ENCODE measurements at places on chromosomes 4 and X. TPM values are rescaled to one million over a fixed set of nuclear protein-coding genes. Genes with fewer than 3 reads are reported as not detected.

Gene DCAF4L1
- total RNA-seq, result not detected

DNA sequence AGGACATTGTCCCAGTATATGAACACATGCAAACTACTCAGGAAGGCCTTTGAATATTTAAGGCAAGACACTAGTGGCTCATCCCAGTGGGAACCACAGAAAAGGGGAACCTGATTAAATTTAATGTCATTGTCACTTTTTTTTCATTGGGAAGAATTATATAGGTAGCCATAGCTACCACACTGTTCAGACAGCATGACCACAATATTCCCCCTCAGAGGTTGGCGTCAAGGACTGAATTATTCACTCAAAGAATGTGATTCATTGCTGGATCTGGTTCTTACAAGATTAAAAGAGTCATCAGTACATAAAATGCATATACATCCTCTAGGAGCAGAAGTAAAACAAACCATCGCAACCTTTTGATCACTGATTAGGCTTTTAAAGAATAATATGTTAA is 92.0 kb upstream of the SMARCAD1 start:
- no peak for DNase-seq

DNA sequence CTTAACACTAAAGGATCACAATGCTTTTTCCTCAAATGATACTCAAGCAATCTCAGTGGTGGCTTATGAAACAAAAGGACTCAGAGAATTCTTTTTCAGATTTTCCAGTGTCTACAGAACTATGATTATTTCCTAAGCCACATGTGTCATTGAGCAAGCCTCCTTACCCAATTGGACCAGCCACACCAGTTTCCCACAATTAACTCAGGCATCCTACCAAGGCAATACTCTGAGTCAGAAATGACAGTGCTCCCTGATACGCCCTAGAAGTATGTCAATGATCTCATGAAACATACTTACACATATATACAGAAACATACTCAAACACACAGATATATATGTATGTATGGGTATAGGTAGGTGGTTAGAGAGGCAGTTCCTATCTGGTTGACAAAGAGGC is 4.8 kb downstream of the ADAMTS3 start:
- DNase-seq, result peak; percentile 90

- peak; percentile 78 for DNase-seq
These were observed 106.7 kb upstream of the PRKX start for GRCh38 chrX:3820167-3820566.

GRCh38 chrX:68832101-68832416 is 3.2 kb downstream of the EFNB1 start:
- peak; percentile 88 for DNase-seq

Gene ZRSR2
- 1.4 TPM for total RNA-seq

DNA sequence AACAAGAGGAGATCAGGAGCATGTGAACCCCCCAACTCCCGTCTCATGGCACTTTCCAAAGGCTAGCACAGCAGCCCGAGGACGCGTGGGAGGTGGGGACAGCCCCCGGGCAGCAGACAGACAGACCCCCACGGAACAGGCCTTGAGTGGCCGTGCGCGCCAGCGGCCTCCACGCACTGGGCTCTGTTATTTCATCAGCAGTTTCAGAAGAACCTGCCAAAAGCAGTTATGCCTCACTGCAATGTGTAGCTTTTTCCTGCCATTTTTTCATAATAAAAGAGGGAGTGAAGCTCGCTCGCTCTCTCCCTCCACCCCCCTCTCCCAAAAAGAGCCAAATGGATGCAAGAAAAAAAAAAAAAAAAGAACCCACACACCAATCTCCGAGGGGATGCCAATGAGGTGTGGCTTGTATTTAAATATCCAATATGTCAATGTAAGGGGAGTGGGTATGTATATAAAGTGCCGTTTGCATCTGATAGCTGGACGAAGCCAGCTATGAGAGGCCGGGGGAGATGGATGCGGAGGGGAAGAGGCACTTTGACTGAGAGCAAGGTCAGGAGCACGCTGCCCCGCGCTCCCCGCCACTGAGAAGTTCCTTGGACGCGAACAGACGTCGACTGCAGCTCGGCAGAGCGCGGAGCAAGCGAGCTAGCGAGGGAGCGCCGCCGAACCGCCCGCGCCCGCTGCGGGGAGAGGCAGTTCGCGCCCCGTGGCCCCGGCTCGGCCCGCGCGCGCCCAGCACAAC is at the start of gene FGF16:
FGF16 (plus strand) TSS at position 482 of the 745 bp plus-strand sequence. CDS start 286 bp downstream, outside the sequence.
- DNase-seq, result peak; percentile 57

- peak; percentile 79 for DNase-seq
These were observed 8.7 kb downstream of the RIPPLY1 start for GRCh38 chrX:106894392-106894909.

Gene QRFPR
- not detected for total RNA-seq

DNA sequence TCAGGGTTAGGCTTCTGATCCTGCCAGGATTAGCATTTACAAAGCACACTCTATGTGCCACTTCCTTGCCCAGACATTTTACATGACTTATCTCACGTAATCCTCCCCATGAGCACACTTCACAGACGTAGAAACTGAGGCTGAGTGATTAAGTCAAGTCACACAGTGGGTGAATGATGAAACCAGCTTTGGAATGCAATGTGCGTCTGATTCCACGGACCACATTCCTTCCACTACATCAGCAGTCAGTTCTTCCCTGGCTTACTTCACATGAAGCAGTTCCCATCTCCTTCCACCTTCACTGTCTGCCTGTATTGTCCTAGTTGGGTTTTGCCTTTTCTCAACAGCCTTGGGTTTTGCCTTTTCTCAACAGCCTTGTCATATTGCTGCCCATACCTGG is 134.3 kb upstream of the PPARGC1A start:
- peak; percentile 26 for DNase-seq

GRCh38 chr4:124389591-124389990 is 322.9 kb downstream of the ANKRD50 start:
- no peak for DNase-seq

GRCh38 chr4:135204311-135204710 is 1002.7 kb upstream of the PABPC4L start:
- DNase-seq, result no peak

Gene NAA11
- not detected for total RNA-seq

DNA sequence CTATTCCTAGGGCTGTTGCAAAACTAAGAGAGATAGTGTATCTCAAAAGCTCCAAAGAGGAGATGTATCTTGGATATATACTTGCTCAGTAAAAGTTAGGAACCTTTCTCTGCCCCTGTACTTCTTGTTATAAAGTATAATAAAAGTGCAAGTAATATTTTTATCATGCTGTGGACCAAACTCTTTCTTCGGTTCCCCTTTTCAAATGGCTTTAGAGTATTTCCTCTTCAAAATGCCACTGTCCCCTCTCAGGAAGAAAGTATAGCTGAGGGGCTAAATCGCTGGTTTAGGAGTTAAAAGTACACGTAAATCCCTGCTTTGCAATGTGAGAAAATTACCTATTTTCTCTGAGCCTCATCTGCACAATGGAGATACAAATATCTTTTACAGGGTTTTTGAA is 169.1 kb upstream of the FTHL17 start:
- no peak for DNase-seq

GRCh38 chrX:35842674-35843073 is 44.5 kb downstream of the MAGEB16 start:
- no peak for DNase-seq

DNA sequence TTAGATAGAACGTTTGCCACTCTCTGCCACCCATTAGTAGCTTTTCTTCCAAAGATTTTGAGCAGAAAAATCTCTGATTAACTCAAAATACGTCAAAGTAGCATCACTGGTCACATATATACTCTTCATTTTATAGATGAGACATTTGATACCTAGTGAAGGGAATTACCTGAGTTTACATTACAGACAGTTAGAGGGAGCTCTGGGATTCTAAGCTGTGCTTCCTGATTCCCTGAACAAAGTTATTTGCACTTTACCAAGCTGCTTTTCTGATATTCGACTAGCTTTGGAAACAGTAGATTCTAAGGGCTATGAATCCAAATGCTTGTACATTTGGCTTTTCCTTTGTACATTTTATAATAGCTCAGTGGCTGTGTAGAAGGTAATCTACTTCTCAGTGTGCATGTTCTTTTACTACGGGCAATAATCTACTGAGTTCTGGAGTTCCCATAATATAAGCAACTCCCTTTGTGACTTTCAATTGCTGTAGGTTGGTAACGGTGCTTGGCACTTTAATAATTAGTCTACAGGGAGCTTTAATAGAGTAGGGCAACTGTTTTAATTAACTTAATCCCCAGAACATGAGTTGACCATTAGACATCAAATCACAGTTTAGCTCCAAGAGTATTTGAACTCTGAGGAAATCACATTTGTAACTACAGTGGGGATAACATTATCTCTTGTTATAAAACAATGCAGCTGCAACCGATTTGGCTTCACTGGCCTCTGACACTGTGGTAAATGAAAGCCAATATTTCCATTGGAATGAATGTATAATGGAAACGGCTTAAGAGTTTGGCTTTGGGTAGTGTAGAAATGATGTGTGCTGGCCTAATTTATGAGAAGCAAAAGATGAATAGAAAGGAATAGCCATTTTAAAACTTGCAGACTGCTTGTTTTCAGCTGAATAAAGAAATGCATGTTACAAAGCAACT is 1602.4 kb downstream of the STIM2 start:
- DNase-seq, result peak; percentile 13

GRCh38 chr4:137905930-137906329 is 336.2 kb downstream of the SLC7A11 start:
- DNase-seq, result peak; percentile 15

DNA sequence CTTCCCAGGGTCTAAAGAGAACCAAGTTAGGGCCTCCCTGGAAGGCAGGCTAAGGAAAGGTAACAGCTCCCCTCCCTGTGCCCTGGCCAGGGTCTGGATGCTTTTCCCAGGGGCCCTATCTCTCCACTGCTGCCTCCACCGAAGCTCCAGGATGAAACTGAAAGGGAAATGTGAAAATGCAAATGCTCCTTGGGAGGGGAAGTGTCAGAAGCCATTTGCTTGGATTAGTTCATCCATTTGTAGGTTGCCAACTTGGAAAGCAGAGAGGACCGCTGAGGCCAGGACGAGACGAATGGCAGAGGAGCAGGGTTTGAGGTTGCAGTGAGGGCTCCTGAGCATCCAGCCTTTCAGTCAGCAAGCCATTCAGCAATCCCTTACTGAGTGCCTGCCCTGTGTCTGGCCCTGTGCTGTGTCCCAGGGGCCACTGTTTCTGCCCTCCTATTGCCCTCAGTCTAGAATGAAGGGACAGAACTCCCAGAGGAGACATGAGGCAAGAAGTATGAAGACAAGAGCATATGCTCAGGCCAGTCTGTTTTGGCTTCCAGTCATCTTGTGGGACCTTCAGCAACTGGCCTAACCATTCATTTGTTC is 45.9 kb upstream of the PGRMC1 start:
- peak; percentile 37 for DNase-seq

DNA sequence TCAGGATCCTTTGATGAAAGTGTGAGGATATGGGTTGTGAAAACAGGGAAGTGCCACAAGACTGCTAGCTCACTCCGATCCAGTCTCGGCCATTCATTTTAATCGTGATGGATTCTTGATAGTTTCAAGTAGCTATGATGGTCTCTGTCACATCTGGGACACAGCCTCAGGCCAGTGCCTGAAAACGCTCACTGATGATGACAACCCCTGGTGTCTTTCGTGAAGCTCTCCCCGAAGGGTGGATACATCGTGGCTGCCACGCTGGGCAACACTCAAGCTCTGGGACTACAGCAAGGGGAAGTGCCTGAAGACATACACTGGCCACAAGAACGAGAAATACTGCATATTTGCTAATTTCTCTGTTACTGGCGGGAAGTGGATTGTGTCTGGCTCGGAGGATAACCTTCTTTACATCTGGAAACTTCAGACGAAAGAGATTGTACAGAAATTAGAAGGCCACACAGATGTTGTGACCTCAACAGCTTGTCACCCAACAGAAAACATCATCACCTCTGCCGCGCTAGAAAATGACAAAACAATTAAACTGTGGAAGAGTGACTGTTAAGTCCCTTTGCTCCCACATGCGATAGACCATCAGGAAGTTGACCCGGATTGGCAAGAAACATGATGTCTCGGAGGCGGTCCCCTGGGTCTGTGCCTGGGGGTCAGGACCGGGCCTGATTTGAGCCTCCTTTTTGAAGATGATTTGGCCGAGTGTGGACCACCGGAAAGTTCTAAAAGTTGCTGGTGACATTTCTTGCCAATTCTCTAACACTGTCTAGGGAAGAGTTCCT is 22.2 kb downstream of the LIAS start:
- no peak for DNase-seq

DNA sequence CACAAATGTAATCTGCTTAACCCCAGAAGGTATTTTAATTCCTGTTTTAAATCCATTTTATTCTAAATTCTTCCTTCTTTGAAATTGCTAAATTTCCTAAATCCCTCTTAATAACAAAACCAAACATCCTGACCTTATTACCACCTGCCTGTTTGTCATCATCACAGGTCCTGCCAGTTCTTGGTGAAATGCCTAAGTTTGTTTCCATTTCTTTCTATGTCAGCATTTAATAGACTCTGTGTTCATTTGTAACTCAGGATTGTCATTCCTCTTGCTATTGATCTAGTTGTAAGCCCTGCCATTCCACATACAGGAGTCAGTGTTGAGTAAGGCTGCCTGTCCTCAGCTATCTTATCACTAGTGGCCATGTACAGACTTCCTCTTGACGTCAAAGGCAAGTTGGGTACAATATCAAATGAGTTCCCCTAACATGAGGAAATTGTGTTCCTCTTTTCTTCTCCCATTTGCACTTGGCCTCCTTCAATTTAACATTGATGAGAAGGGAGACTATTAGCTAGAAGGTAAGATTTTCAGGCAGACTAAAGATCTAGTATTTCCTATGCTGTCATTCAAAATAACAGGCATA is 440.1 kb downstream of the AFF2 start:
- DNase-seq, result no peak

Gene SLC38A5
- 34.5 TPM for total RNA-seq

Gene EMCN
- total RNA-seq, result 0.22 TPM

- DNase-seq, result no peak
These were observed 8.0 kb upstream of the DHRSX start for GRCh38 chrX:2508648-2509335.

DNA sequence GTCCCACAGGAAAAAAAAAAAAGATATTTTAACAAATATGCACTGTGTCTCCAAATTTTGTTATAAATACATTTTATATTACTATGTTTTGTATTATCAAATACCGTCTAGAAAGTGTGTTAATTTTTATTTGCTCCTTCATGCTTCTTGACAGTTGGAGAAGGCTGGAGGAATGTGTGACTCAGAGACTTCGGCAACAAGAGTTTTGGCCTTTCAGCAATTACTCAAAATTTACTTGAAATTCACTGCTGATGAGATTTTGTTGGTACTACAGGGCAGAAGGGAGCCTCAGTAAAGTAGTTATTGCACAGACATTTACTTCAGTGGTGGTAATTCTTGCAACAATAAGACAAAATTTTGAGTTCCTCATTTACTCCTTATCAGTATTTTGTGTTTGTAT is 2164.0 kb downstream of the PCDH7 start:
- peak; percentile 34 for DNase-seq

DNA sequence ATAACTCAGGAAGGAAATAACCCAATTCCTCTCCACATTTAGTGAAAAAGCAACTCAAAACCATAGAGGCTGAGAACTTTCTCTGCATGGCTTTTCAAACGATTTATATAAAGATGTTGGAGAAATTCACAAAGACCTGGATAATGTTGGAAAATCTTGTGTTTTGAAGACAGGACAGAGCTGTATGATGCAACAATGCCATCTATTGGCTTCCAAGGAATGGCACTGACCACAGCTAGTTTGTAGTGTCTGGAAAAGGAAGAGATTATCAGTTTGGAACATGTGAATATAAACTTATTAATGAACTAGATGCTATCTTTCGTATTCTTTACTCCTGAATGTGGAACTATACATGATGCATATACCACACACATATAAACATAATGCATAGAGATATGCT is 503.6 kb downstream of the IL1RAPL1 start:
- no peak for DNase-seq

GRCh38 chrX:15989716-15990115 is 133.6 kb upstream of the GRPR start:
- no peak for DNase-seq

Gene PABPC1L2A
- total RNA-seq, result not detected

Measured in GM23248 (cell line).